Stimulated activated CD8-positive, alpha-beta memory T cell treated with anti-CD3 and anti-CD28 coated beads, Interleukin-7, amount 100 ng/mL, for 24 hours (primary cell): ENCODE measurements at places on chromosomes 6 and 20.

- DNase-seq: no peak
These were observed at the start of gene CALHM5 for GRCh38 chr6:116511424-116512110. Gene CALHM5, plus strand, starts transcription at chr6:116511639. Its CDS starts 58 bp downstream, at chr6:116511697.

DNA sequence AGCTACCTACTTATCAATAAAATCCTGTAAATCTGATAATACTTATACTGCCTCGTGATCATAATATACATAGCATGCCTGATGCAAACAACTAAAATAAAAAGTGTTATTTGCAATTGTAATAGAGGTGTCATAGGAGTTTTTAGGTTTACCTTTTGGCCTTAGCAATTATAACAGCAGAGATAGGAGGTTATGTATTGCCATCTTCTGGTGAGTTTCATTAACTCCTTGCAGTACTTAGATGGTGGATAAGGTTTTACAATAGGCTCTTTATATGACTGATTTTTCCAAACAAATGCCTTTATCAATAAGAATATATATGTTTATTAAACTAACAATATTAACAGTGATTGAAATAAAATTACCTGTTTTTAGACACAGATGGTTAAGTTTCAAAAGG, 27.8 kb upstream of the MYCT1 start:
- no peak for DNase-seq

DNA sequence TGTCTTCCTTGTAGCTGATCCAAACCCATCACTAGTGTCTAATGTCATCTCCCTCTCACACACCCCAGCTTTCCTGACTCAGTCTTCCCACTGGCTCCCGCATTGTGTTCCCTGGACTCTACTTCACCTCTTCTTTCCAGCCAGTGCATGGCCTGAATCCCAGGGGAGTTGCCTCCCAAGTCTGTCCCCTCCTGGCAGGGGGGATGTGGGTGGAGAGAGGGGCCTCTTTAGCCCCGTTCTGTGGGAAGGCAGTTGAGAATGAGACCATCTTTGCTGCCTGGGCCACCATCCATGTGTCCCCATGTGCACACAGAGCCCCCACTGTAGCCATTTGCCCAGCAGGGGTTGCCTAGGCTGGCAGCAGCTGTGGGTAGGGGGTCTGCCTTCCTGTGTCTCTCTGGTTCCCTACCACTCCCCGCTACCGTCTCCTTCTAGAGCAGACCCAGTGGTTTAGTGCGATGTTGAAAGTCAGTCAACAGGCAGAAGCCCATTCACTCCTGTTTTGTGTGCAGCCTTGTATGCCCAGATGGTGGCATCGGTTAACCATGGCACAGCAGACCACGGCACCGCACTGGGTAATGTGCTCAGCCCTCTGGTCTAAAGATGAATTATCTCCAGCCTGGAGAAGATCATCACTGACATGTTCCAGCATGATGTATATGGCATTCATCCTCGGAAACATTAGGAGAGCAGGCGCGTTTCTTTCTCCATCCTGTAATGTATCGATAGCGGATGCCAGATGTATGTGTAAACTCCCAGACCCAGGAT, 178.8 kb upstream of the SNX9 start:
- no peak for DNase-seq

- peak; percentile 47 for DNase-seq
These were observed 3.1 kb downstream of the PLAGL2 start for GRCh38 chr20:32204205-32205109.

GRCh38 chr6:145031001-145031400, 704.3 kb downstream of the EPM2A start:
- no peak for DNase-seq

- DNase-seq: no peak
These were observed 322.3 kb upstream of the SULF2 start for GRCh38 chr20:48107560-48107959.
